ENCODE measurements at places on chromosomes 6 and 20.
A peak's percentile ranks its signal among the peaks of the same experiment; 100 is the strongest.

GRCh38 chr20:6812530-6812929, 45.0 kb downstream of the BMP2 start:
- DNase-seq = no peak

DNA sequence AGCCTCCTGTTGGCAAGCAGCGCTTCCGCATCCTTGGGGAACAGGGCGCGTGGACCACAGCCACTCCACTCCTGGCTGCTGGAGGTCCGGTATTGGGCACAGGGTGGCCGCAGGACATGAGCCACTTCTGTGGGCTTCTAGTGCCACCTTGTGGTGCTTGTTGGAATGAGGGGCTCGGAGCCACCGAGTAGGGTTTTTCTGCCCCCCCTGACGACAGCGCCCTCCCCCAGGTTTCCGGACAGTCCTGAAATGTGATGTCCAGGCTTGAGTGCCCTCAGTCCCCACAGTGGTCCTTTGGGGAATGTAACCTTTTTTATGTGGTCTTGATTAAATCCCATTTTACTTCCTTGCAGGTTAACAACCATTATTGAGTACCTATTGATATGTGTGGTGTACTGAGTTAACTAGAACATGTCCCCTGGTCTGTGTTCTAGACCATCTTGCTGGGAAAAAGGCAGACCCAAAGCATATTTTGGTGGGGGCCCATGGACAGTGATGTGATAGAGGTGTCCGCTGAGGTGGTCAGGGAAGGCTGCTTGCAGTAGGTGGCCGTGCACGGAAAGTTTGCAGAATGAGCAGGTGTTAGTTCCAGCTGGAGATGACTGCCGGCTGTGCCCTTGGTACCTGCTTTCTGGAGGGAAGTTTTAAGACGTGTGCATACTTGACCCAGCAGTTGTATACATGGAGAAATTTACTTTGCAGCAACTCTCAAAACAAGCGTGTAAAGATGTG, 70.0 kb downstream of the PTPN1 start:
- DNase-seq = peak; percentile 30

- no peak for DNase-seq
Observed at GRCh38 chr6:16486661-16487060, 248.3 kb downstream of the GMPR start.

DNA sequence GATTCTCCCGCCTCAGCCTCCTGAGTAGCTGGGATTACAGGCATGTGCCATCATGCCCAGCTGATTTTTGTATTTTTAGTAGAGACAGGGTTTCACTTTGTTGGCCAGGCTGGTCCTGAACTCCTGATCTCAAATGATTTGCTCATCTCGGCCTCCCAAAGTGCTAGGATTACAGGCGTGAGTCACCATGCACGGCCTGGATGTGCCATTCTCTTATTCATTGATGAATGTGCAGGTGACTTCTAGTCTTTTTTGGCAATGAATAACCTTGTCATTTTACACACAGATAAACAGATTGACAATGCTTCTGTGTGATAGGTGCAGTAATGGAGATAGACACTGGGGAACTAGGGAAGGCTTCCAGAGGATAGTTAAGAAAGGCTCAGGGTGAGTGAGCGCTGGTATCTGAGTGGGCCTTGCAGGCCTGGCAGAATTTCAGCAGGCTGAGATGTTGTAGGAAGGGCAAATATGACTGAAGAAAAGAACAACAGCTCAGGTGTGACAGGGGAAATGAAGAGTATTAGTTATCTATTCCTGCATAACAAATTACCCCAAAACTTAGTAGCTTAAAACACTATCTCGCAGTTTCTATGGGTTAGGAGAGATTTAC, 23.3 kb downstream of the PPARD start:
- no peak for DNase-seq
